Placental epithelial cell (primary cell): ENCODE measurements at places on chromosomes 13 and 19. TPM values are rescaled to one million over a fixed set of nuclear protein-coding genes. Genes with fewer than 3 reads are reported as not detected.

Gene CD33
- not detected in 2 replicates for total RNA-seq

Gene ZNF793
- total RNA-seq, result 7.5 TPM in 2 replicates

Gene ZNF471
- total RNA-seq, result 4.4 and 6.7 TPM in 2 replicates

Gene IGFLR1
- total RNA-seq, result 2.0 and 3.5 TPM in 2 replicates

Gene RFPL4AL1
- total RNA-seq, result not detected in 2 replicates

Gene NRTN
- total RNA-seq, result 0.65 and 1.2 TPM in 2 replicates

Gene SERPINE3
- under 0.01 TPM in 2 replicates for total RNA-seq

Gene HRC
- 0.11 and 0.39 TPM in 2 replicates for total RNA-seq

Gene C19orf67
- 1.2 TPM in 1 of 2 replicates, not detected in the other for total RNA-seq

Gene SYT3
- total RNA-seq, result not detected in 2 replicates

Gene SLAIN1
- total RNA-seq, result not detected in 2 replicates
